PC-3 (cell line): ENCODE measurements at places on chromosomes 7 and 10. TPM values are rescaled to one million over a fixed set of nuclear protein-coding genes. Genes with fewer than 3 reads are reported as not detected.

DNA sequence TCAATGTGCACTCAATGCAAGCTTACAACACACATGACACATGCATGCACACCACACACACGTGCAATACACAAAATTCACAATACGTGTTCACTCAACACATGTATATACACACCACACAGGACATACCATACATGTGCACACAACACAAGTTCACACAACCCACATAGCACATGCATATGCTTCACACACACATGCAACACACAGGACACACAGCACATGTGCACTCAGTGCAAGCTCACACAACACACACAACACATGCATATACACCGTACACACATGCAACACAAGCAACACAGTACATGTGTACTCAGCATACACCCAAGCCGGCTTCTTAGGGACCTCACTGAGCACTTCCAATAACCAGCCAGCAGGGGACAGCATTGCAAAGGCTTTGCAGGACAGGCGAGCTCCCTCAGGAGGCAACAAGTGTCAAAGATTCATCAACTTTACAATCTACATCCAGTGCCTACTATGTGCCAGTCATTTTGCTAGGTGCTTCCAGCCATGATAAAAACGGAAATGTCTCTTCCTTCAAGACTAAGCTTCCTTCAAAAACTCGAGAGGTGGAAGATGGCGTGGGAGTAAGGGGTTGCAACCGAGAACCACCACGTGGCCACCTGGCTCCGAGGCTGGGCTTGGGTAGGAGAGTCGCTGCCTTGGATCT lies 61.1 kb downstream of the JCAD start:
- no peaks in the 10 kb centered on the region for H3K36me3 ChIP-seq
- no peaks in the 10 kb centered on the region for H3K27me3 ChIP-seq
- DNase-seq = peak; percentile 83
- H3K4me3 ChIP-seq = no peak overlapping the region
- H3K27ac ChIP-seq = no peak overlapping the region

DNA sequence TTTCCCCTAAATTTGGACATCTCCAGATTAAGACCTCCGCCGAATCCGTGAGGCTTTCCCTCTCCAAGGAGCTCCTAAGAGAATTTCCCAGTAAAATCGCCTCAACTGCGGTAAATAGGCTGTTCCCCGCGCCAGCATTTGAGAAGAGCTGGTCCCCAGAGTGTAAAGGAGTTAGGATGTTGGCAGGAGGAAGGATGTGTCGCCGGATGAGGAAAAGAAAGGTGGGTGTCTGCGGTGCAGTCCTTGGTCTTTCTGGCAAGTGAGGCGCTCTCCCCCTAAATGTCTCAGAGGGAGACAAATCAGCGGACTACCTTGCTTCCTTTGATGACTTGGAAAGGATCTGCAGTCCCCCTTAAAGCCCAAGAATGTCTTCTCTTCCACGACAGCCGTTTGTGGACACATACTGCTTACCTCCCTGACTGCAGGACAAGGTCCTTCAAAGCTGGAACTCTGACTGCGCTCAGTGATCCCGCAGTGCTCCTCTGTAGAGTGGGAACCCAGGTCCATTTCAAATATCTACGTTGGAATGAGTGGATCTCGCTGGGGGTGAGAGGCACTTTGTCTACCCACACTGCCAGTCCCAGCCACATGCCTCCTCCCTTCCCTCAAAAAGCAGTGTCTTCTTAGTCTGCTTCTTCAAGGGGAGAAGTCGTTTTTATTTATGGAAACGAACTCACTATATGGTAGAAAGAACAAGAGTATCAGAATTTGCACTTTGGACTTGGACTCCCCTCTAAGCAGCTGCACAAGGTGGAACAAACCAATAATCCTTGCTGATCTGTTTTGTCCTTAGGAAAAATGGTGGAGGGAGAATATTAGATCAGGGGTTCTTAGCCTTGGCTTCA lies 1.1 kb upstream of the DLG5 start:
- H3K4me3 ChIP-seq = peak overlapping the region; percentile 74
- peaks cover 30% of the 10 kb centered on the region for H3K4me1 ChIP-seq
- no peaks in the 10 kb centered on the region for H3K36me3 ChIP-seq
- peak; percentile 44 for DNase-seq

DNA sequence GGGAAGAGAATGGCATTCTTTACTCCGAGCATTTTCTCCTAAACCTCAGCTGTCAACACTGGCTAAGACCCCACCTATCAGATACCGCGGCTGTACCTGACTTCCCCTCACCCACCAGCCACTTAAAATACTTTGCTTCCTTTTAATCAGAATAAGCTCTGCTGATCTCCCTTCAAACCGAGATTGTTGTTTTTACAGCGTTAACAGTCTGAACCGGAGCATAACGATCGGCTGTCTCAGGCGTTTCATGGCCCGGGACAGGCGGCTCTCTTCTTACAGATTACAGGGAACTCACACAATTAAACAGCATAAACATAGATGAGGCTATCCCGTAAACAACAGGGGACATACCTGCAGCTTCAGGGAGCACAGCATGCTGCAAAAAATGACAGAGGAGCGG lies 174.3 kb upstream of the RNF32 start:
- DNase-seq = no peak
- H3K4me3 ChIP-seq = peak overlapping the region; percentile 52
- no peaks in the 10 kb centered on the region for H3K4me1 ChIP-seq
- no peak overlapping the region for H3K27ac ChIP-seq
- no peaks in the 10 kb centered on the region for H3K36me3 ChIP-seq
- peaks cover 55% of the 10 kb centered on the region for H3K27me3 ChIP-seq

The C10orf143 gene
- total RNA-seq = 0.29 TPM in 1 of 2 replicates, not detected in the other

The CUTC gene
- total RNA-seq = 10.2 and 14.5 TPM in 2 replicates

The ADRB1 gene
- total RNA-seq = 0.15 and 0.29 TPM in 2 replicates

- peak; percentile 100 for DNase-seq
- H3K4me1 ChIP-seq = peaks cover 48% of the 10 kb centered on the region
- peaks cover 33% of the 10 kb centered on the region for H3K36me3 ChIP-seq
- no peak within 1 kb of the TSS for H3K27ac ChIP-seq
- no peaks in the 10 kb centered on the region for H3K27me3 ChIP-seq
- H3K4me3 ChIP-seq = peak within 1 kb of the TSS; percentile 68
Measured at GRCh38 chr10:73874267-73875138, at the start of gene CAMK2G. Gene CAMK2G, minus strand, starts transcription at chr10:73874555. Its CDS starts 94 bp downstream, at chr10:73874461.

DNA sequence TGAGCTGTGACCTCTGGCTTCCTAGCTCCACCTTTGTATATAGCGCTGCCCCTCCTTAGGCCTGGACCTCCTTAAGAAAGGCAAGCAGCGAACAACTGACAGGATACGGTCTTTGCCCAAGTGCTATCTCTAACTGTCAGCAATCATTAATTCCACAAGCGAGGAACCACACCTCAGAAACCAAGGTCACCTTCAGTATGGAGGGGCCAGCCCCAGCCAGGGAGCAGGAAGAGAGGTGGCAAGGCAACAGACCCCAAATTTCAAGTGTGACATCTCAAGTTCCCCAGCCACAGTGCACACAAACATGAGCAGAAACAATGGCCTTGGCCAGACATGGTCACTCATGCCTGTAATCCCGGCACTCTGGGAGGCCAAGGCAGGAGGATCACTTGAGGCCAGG lies 4.8 kb upstream of the AOC1 start:
- H3K36me3 ChIP-seq = no peaks in the 10 kb centered on the region
- no peaks in the 10 kb centered on the region for H3K4me1 ChIP-seq
- no peak for DNase-seq
- peaks cover 87% of the 10 kb centered on the region for H3K27me3 ChIP-seq
- no peak overlapping the region for H3K27ac ChIP-seq

The WASHC2C gene
- 16.1 and 17.3 TPM in 2 replicates for total RNA-seq

GRCh38 chr7:132206594-132206993 lies 369.7 kb downstream of the PLXNA4 start:
- no peak overlapping the region for H3K27ac ChIP-seq
- H3K27me3 ChIP-seq = no peaks in the 10 kb centered on the region
- no peaks in the 10 kb centered on the region for H3K36me3 ChIP-seq

The PCBD1 gene
- 277 and 283 TPM in 2 replicates for total RNA-seq

DNA sequence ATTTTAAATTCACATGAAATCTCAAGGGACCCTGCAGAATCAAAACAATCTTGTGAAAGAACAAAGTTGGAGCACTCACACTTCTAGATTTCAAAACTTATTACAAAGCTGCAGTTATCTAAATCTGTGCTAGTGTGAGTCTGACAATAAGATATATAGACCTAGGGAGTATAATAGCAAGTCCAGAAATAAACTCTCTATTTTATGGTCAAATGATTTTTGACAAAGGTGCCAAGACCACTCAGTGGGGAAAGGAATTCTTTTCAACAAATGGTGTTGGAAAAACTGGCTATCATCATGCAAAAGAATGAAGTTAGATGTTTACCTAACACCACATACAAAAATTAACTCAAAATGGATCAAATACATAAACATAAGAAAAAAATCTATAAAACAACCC lies 68.2 kb downstream of the TFEC start:
- no peaks in the 10 kb centered on the region for H3K4me1 ChIP-seq
- peaks cover 20% of the 10 kb centered on the region; the same call in 1 of the 2 replicates for H3K27me3 ChIP-seq
- no peaks in the 10 kb centered on the region for H3K36me3 ChIP-seq

The EBF3 gene
- total RNA-seq = not detected in 2 replicates
